ENCODE measurements at places on chromosomes 11 and 22.

GRCh38 chr11:88813233-88813915 lies 252.4 kb downstream of the GRM5 start:
- DNase-seq, result no peak

GRCh38 chr22:29369460-29369859 lies 18.9 kb downstream of the AP1B1 start:
- peak; percentile 93 for DNase-seq

DNA sequence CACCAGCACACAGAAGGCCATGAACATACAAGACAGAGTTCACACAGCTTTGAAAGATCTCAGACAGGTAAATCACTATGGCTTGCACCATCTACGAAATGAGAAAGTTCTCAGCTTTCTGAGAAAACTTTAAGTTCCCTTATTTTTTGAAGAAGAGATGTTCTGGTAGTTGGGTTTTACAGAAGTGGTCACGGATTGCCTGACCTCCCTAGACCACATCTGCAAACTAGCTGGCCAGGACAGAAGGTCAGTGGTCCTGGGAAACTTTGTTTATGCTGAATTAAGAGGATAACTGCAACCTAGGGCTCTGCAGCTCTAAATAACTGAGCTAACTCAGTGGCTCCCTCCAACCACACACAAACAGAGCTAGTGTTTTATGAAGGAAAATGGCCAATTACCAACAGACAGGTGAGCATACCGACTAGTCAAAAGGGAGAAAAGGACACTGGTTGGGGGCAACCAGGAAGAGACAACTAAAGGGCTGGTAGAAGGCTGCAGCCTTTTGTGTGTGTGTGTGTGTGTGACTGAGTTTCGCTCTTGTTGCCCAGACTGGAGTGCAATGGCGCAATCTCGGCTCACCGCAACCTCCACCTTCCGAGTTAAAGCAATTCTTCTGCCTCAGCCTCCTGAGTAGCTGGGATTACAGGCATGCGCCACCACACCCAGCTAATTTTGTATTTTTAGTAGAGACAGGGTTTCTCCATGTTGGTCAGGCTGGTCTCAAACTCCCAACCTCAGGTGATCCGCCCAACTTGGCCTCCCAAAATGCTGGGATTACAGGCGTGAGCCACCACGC lies 8.5 kb upstream of the SCN2B start:
- DNase-seq, result no peak

DNA sequence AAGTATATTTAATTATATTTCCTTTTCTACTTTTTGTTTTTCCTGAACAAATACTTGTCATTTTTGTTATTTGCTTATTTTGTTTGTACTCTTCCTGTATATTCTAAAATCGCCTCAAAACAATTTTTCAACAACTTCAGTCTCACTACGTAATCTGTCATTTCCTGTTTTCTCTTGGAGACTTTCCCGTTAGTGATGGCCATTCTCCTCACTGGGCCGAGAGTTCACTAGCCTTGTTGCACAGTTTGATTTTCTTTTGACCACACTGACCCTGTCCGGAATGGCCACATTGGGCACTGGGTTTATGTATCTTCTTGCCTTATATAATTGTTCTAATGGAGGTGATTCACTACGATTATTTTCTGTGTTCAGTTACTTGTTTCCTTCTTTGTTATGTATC lies 726.1 kb downstream of the FAM181B start:
- no peak for DNase-seq

DNA sequence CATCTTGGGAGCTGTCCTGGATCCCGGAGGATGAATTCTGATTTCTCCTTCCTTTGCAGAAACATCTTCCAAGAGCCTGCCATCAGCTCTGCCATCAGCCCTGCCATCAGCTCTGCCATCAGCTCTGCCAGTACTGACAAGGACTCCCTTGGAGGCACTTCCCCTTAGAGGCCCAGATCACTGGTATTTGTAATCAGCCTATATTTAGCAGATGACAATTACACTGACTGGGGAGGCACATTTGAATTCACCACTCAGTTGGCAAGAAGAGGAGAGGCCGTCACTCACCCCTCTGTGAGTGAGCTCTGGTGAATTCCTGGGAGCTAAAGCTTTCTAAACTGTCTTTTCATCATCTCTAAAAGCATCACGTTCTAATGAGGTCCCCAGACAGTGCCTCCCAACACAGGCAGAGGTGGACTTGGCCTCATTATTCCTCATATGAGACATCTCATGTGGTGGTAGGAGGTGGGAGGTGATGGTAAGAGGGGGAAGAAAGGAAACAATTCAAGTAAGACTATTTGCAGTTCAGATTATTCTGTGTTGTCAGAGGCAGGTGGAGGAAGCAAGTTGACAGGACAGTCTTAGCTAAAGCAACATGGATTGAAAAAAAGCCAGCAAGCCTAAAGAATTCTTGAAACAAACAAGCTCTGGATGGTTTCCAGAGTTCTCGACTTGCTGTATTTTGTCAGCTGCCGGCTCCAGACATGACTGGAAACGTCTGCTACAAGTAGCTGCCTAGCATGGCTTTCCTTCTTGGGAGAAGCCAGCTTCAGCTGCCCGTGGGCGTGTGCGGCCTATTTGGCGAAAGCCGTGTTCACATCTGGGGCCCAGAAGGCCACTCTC lies 771.7 kb downstream of the TBC1D22A start:
- DNase-seq, result no peak
